ENCODE measurements at places on chromosomes 6 and 20.

GRCh38 chr6:25641940-25642666, 9.9 kb upstream of the SCGN start:
- DNase-seq = no peak

DNA sequence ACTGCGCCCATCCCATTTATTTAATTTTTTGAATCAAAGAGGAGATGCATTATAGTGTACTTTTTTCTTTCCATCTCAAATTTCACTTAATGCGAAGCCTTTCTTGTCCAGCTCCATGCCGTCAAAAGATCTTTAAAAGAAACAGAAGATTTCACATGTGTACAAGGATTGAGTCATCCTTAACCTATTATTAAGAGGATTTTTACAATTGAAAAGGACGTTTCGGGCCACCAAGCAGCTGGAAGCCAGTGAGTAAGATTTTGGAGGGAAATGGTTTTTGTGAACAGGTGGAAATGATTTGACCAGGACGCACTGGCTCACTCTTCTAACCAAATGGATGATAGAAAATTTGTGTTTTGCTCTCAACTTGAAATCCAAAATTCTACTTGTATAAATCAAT, 15.1 kb upstream of the CCDC170 start:
- no peak for DNase-seq

DNA sequence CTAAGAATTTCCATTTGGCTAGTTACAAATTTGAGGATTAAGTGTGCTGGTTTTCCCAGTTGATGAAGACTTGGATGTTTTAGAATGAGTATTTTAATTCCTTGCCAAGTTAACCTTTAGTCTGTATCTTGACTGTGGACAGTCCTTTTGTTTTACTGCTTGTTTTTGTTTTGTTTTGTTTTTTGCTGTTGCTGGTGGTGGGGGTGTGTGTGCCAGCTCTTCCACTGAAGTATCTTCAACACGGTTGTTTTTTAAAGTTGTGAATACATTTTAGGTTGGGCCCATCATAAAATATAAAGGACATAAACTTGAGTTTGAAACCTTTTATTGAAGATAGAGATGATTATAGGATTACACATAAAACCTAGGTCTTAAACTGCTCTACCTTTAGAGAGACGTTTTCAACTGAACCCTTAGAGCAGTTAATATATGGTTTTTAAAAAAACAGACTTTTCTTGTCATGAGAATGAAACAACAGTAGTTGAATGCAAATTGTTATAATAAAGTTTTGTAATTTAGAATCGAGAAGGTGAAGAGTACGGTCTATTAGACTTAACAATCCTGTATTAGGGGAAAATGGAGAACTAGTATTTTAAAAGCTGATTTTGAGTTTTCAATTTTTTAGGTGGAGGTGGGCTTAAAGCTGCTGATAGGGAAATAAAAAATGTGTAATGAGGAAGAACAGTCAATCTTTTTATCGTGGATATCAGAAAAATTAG, 4.0 kb downstream of the QKI start:
- DNase-seq = no peak

- DNase-seq = no peak
Observed at GRCh38 chr20:51629399-51630058, 87.0 kb upstream of the NFATC2 start.

DNA sequence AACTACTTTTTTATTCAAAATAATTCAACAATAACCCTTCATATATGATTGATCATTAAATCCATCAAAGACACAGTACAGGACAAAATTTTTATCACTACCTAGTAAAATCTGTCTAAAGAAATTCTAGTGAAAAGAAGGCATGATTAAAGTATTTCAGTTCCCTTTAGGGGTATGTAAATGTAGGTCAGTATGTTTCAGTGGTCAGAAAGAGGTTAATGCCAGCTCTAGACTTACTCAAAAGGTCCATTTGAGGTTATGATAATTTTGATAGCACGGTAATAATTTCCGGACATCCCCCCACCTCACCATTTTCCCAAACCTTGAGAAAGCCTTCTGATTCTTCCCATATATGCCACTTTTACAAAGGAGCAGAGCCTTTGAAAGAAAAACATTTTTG, 193.5 kb upstream of the ID4 start:
- DNase-seq = no peak

GRCh38 chr6:22281341-22282085, 15.3 kb downstream of the PRL start:
- no peak for DNase-seq

DNA sequence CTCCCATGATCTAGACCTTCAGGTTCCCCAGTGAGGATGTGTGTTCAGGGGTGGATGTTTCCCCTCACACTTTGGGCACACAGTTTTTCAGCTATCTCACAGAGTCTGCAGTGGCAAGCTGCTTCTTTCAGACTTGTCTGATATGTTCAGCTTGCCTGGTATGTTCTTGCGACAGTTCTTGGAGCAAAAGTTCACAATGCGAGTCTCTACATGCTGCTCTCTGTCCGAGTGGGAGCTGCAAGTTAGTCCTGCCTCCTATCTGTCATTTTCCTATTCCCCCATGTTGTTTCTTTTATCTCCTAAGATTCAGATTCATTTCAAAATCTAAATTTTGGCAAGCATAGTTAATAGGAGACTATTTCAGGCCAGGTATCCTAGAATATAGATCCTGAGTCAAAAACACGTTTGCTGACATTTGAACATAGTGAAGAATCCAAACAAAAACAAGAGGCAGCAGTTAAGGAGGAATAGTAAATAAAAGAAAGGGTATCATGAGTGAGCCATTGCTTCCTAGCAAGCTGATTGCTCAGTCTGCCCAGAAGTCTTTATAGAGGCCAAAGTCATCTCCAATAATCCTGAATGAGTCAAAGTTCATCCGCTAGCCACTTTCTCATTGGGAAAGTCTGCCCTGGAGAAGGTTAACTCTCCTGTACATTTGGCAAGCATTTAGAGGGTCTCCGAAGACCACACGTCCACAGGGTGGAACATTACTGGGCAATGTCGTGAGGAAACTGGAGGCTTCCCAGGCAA, 140.2 kb upstream of the MOCS1 start:
- DNase-seq = no peak

GRCh38 chr6:24630856-24631505, 15.0 kb downstream of the KIAA0319 start:
- no peak for DNase-seq

- no peak for DNase-seq
Observed at GRCh38 chr20:19916531-19917485, 100.4 kb upstream of the NAA20 start.

- DNase-seq = peak; percentile 75
Observed at GRCh38 chr6:71387179-71387578, 98.6 kb downstream of the OGFRL1 start.

- DNase-seq = no peak
Observed at GRCh38 chr6:153771577-153771976, 267.5 kb upstream of the OPRM1 start.

Data from mesenchymal stem cell (in vitro differentiated cells and primary cell).